ENCODE measurements at places on chromosomes 7 and 10.

DNA sequence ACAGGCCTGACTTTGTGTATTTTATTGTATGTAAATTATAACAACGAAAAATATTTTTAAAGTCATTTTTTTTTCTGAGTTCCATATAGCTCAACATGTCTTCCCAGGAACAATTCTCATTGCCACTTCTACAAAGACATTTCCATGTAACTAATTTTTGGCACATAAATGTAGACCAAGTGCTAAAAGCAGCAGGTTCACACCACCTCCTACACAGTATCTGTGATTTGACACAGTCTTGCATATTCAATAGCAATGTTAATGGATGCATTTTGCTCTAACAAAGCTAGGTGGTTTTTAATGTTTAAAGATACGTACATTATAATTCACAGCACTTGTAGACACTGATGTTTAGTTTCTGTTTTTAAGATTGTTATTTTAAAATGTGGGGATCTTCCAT lies 346.5 kb downstream of the GPAM start:
- H3K27ac ChIP-seq, result no peak overlapping the region
- DNase-seq, result no peak
- no peaks in the 10 kb centered on the region for H3K4me1 ChIP-seq
- H3K27me3 ChIP-seq, result no peaks in the 10 kb centered on the region

DNA sequence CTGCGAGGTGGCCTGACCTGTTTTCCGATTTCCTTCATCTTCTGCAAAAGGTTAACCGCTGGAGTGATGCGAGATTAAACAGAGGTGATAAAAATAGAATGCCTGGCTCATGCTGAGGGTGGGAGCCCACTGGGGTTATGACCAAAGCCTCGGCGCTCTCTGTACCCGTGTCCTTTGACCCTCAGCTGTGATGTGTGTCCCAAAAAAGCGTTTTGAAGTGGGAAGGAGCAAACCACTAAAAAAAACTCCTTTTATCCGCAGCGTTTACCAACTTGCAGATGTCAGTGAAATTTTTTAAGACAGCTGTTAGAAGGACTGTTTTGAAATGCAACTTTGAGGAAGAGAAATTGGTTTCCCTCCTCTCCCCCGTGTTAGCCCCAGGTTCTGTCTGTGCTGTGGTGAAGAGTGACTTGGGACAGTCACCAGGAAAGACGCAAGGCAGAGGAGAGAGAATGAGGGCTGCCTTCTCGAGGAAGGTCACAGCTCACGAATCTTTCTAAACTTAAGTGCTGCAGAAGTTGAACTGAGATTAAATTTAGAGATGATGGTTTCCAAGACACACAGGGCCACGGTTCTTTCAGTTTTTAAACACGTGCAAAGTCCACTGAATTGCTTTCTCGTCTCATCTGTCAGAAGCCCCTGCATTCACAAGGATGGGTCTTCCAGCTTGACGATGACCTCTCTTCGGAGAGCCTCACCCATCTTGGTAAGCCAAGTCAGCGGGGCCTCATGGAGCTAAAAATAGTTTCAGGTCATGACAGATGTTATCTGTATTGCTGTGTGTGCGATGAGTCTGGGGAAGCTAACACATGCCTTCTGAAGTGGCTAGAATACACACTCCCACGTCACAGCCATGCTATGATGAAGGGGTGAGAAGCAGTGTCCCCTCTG lies 27.6 kb downstream of the AMZ1 start:
- no peaks in the 10 kb centered on the region for H3K36me3 ChIP-seq
- H3K27ac ChIP-seq, result no peak overlapping the region
- H3K4me1 ChIP-seq, result no peaks in the 10 kb centered on the region
- no peak overlapping the region for H3K4me3 ChIP-seq
- no peaks in the 10 kb centered on the region for H3K27me3 ChIP-seq
- no peak for DNase-seq

DNA sequence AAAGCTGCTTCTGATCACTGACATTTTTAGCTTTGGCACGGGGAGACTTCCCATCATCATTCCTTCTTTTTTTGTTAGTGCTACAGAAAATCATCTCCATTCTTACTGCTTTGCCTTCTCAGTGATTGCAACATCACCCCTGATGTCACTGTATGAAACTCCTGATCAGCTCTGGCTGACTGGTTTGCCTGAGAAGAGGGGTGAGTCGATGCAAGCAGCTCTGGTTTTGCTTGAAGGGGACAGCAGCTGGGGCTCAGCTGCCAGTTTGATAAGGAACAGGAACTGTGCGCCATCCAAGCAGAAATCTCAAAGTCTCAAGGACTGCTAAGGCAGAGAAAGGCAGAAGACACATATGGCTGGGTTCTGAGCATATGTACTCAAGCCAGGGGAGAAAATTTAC lies 808.5 kb upstream of the CELF2 start:
- H3K4me3 ChIP-seq, result no peak overlapping the region
- H3K4me1 ChIP-seq, result no peaks in the 10 kb centered on the region
- H3K27me3 ChIP-seq, result no peaks in the 10 kb centered on the region

GRCh38 chr7:145797507-145797906 lies 319.1 kb upstream of the CNTNAP2 start:
- DNase-seq, result no peak
- no peak overlapping the region for H3K4me3 ChIP-seq
- no peak overlapping the region for H3K27ac ChIP-seq
- no peaks in the 10 kb centered on the region for H3K27me3 ChIP-seq
- no peaks in the 10 kb centered on the region for H3K4me1 ChIP-seq

- no peak overlapping the region for H3K27ac ChIP-seq
- H3K4me1 ChIP-seq, result no peaks in the 10 kb centered on the region
- no peaks in the 10 kb centered on the region for H3K36me3 ChIP-seq
- no peak overlapping the region for H3K4me3 ChIP-seq
- H3K27me3 ChIP-seq, result no peaks in the 10 kb centered on the region
- no peak for DNase-seq
These were observed 237.2 kb downstream of the CSTF2T start for GRCh38 chr10:51462076-51462779.
